Activated T-cell treated with anti-CD3 and anti-CD28 coated beads, Interleukin-2, amount 50 U/mL, for 4 hours (primary cell): ENCODE measurements at places on chromosomes 4 and X.

DNA sequence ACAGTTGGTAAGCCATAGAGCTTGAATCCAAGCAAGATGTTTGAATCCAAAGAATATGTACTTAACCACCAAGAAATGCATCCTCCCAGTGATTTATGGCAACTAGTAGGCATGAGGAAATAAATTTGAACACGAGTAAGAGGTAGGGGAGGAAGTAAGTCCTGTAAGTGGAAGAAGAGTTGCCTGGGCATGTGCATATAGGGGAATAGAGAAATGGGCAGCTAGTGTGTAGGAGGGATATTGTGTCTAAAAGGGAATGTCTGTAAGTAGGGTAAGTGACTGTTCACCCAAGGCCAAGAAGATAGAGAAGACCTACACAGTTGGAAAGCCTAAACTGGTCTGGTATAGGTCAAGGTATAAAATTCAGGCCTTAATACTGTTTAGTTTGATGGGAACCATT, 4.6 kb downstream of the SH3BGRL start:
- DNase-seq, result no peak

DNA sequence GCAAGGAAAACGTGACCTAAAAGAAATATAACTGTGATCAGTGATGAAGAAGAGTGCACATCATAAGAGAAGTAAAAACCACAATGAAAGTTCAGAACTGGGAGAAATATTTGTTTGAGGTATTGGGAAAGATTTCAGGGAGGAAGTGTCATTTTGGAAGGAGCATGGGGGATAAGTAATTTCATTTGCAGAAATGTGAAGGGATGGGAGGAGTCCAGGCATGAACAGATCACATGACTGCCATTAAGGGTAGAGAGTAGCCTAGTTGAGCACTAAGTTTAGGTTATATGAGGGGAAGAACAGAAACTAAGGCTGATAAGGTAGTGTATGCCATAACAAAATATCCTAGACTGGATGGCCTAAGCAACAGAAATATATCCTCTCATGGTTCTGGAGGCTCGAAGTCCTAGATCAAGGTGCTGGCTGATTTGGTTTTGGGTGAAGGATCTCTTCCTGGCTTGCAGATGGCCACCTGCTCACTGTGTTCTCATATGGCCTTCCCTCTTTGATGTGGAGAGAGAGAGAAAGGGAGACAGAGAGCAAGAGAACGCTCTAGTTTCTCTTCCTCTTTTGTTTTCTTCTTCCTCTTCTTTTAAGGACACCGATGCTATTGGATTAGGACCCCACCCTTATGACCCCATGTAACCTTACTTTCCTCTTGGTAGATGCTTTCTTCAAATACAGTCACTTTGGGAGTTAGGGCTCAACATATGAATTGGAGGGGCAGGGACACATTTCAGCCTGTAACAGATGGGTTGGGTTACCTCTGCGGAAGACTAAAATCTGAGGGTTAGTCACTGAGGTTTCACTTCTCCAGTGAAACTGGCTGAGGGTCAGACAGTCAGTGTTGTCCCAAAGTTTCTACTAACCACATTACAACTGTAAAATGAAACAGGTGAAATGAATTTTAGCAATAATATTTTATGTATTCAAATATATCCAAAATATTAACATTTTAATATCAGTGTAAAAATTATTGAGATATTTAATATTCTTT, 77.9 kb downstream of the EGF start:
- DNase-seq, result no peak

GRCh38 chr4:8199594-8200301, 658 bp downstream of the SH3TC1 start:
- DNase-seq, result no peak

GRCh38 chrX:17854069-17854468, 7.0 kb downstream of the RAI2 start:
- DNase-seq, result no peak

DNA sequence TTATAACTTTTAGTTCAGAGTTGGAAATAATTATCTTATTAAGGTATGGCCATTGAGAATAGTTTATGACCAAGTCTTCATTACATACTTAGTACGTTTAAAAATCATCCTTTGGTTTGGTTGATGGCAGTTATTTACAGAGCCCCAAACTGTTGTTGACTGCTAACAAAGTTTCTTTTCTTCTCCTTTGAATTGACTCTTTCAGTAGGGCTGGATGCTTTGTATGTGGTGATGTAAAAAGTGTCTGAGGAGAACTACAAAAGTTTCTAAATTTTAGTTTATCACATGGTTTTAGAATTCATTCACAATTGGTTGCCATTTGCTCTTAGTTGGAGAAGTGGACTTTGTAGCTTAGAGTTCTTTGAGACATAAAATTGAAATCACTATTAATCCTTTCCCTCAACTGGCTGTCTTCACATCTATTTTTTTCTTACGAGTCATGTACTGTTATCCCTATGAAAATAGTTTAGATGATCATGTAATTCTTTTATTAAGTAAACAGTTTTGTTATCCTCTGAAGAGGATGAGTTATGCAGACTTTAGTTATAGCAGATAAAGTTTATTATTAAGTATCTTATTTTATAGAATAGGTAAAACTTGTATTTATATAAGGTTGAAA, 14.8 kb downstream of the PTPN13 start:
- DNase-seq, result no peak

DNA sequence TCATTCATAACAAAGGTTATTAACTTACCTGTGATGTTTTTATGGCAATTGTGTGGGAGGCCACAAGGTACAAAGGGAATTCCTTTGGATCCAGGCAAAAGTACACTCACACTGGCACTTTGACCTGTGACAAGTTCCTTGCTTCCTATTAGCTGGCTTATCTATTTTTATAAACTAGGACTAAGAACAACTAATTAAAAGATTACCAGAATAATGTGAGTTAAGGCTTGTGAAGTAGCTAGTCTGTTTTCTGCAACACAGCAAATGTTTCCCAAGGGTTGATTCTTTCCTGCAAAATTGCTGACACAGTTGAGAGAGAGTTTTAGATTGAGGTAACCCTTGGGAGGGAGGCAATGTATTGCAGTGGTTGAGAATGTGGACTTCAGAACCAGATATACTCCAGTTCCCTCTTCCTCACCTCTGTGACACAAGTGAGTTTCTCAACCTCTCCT, 107.9 kb downstream of the CPEB2 start:
- DNase-seq, result no peak

DNA sequence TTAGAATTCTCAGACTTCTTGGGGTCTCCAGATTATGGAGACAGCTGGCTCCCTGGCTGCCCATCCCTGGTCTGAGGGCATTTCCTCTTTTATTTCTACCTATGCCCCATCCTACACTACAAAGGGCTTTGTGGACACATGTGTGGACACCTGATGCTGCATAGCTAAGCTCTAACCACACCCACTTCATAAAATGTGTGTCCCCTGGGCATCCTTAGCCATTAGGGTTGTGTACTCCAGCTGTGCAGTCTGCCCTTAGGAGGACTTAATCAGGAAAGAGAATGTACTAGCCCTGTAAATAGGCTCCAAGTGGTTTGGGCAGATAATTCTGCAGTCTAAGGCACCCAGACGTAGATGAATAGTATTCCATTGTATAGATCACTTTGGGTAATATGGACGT, 47.0 kb downstream of the COQ2 start:
- no peak for DNase-seq

GRCh38 chr4:175034986-175035705, 117.0 kb downstream of the ADAM29 start:
- DNase-seq, result no peak

DNA sequence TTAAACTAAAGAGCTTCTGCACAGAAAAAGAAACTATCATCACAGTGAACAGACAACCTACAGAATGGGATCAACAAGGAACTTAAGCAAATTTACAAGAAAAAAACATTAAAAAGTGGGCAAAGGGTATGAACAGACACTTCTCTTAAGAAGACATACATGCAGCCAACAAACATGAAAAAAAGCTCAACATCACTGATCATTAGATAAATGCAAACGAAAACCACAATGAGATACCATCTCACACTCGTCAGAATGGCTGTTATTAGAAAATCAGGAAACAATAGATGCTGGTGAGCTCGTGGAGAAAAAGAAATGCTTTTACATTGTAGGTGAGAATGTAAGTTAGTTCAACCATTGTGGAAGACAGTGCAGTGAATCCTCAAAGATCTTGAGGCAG, 27.8 kb downstream of the PAPSS1 start:
- no peak for DNase-seq

GRCh38 chr4:77581724-77582123, 23.9 kb upstream of the CXCL13 start:
- no peak for DNase-seq

DNA sequence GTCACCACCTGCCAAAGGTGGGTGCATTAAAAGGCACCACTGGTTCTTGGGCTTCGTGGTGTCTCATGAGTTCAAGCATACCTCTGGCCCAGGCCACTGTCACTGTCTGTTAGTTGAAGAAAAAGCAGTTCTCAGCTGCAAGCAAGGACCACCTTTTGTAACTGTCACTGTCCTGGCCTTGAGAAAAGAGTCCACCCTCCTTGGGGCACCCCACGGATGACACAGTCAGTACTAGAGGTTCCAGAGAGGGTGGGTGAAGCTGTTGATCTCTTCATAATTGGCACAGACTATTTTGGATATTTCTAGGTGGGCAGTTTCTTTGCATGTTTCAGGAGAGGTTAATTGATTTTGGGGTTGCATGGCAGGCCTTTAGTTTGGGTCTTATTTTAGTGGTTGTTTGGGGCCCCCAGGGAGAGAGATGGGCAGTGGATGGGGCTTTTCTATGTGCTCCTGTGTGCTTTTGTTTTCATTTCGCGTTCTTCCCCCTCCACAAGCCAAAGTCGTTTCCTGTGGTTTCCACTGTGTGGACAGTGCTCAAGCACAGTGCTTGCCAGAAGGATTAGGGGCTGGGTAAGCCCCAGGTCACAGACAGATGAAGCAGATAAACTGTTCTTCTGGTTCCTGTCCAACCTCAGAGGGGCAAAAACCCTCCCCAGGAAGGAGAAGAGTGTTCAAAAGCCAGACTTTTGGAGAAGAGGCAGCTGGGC, 156.2 kb upstream of the PPP1R2C start:
- no peak for DNase-seq

DNA sequence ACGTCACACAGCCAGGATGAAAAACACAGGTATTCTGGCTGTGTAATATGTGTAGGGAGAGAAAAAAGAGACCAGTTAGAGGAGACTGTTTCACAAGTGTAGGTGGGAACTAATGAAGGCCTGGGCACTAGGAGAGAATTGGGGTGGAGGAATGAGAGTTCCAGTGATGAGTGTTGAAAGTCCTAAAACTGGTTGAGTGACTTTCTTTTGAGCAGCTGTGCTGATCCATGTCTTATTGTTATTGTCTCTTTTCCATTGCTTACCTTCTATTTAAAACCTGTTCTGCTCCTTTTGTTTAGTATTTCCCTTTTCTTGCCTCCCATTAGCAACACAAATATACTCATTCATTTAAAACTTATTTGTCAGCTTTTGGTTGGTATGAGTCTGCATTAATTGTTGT, 88.7 kb downstream of the PDLIM5 start:
- no peak for DNase-seq

GRCh38 chrX:141924293-141924692, 20.6 kb downstream of the MAGEC1 start:
- DNase-seq, result no peak

DNA sequence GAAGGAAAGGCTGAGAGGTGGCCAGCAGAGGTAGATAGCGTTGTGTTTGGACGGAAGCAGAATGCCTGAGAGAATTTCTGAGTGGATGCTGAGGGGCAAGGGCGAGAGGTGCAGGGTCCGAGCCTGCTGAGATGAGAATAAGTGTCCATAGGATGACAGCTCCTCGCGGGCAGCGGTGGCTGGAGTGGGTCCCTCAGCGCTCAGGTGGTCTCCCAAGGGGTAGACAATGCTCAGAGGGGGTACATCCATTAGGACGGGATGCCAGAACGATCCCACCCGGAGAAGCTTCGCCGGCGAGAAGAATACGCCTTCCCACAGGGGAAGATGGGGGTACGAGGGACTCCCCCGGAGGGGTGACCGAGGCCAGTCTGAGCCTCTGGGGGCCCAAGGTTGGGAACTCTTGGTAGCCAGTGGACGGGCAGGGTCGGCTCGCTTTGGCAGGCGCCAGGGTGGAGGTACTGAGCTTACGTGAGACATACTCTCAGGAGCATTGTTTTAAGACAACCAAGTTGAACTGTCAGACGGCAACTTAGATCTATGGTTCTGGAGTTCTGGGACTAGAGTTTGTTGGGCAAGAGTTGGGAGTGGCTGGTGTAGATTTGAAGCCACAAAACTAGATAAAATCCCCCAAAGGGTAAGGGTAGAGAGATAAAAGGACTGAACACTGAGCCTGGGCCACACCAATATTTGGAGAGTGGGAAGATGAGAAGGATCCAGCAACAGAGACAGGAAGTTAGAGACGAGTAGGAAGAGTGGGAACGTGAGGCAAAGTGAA, 15.8 kb downstream of the BRCC3 start:
- no peak for DNase-seq

GRCh38 chrX:131308980-131309379, 19.9 kb upstream of the IGSF1 start:
- no peak for DNase-seq

- no peak for DNase-seq
These were observed 6.9 kb upstream of the REELD1 start for GRCh38 chr4:146207410-146207809.

- no peak for DNase-seq
These were observed 23.5 kb upstream of the SOWAHD start for GRCh38 chrX:119734897-119735339.

DNA sequence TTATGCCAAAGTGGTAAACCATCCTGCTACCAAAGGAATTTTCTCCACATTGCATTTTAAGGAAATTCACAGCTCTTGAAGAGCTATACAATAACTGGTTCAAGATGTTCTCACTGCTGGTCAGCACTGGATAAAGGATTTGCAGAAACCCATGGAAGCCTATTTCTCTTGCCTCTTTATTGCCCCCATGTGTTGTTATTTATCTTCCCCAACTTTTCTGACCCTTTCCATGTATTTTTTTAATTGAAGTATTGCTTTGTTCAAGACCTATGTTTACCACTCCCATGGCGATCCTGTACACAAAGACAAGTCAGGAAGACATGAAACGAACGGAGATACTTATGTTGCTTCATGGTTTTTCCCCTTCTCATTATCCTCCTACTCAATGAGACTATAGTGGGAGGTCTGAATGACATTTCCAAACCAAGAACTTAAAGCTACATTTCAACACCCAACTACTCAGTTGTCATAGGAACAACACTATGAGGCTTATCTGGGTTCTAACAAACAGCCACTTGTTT, 566.4 kb upstream of the DIPK2B start:
- no peak for DNase-seq

GRCh38 chr4:128862608-128863311, 53.3 kb downstream of the JADE1 start:
- DNase-seq, result peak; percentile 44

DNA sequence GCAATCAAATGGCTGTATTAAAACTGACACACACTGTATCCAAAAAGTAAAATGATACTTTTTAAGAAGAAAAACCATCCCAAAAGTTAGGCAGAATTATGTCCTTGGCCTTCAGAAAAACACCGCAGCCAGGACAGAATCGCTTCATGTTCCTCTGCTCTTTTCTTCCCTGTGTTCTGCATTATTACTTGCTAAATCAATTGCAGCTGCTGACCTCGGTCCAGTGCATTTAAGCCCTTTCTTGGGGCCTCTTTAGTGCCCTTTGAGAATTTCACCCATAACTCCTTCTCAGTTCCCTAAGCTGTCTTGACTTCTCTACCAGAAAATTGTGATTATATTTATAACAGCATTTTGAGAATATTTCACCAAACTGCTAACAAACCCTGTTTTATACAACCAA, 696.9 kb downstream of the PCDH7 start:
- no peak for DNase-seq

- no peak for DNase-seq
These were observed 359 bp upstream of the GAB3 start for GRCh38 chrX:154751203-154751668.
